ENCODE measurements at places on chromosomes 2 and 18.

DNA sequence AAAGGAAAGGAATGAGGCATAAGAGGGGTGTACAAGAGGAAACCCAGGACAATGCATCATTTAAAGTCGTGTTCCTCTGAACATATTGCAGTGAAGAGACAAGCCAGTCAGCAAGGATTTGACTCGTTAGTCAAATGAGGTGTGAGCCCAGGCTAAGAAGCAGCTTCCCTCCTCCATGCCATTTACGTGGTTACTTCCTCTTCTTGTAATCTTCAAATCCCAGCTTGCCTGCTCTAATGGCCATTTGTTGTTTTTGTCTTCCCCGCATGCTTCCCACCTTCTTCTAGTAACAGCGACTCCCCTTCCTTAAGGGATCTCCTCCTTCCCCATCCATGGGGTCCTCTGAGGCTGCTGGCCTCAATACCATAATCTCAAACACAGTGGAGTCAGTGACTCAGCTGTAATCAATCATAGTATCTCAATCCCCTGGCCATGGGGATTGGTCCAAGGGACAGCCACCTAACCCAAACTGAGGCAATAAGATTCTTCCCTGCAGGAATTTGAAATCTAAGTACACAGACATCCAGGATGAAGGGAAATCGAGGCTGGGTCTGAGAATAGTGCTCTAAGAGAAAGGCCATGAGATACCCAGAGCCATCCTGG lies 37.6 kb downstream of the SLC14A1 start:
- DNase-seq: no peak

GRCh38 chr18:12271376-12272235 lies 17.4 kb downstream of the CIDEA start:
- peak; percentile 43 for DNase-seq

DNA sequence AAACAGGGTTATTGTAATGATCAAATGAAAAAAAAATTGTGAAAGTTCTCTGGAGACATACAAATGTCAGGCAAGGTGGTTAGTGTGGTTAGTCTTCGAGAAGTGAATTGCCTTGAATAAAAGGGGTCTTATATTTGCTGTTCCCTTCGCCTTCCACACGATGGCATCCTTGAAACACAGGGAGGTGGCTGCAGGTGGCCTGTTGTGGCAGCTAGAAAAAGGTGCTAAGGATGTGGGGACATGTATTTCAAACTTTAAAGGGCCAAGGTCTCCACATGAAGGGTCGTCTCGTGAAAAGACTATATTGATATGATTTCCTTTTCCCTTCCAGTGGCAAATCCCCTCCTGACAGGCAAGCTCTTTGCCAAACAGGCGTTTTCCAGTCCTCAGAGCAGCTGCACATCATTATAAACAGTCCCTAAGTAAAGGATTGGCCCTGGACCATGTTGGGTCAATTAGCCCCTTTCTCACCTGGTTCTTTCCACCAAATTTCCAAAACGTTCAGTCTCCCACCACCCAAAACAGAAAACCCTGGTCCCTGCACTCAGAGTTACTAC lies 68.5 kb downstream of the COPS8 start:
- peak; percentile 42 for DNase-seq

DNA sequence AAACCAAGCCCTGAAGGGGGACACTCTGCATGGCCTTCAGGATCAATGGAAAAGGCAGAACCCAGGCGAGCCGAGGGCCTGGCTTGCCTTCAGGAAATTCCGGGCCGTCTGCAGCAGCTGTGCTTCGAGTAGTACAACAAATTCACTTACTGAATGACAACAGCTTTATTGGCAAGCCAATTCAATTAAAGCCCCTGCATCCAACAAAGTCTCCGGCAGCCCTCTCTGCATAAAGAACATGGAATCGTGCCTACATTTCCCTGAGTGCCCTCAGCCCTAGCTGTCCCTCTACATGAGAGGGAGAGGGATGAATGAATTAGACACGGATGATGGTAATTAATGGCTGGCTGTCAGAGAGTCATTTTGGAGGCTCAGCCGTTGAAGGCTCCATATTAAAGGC lies 189.0 kb downstream of the BCL11A start:
- no peak for DNase-seq

GRCh38 chr18:6777509-6777908 lies 48.0 kb downstream of the ARHGAP28 start:
- DNase-seq: no peak

- no peak for DNase-seq
Observed at GRCh38 chr2:109311771-109312170, 182.8 kb downstream of the SH3RF3 start.

- no peak for DNase-seq
Observed at GRCh38 chr18:22822841-22823508, 110.2 kb upstream of the RBBP8 start.

DNA sequence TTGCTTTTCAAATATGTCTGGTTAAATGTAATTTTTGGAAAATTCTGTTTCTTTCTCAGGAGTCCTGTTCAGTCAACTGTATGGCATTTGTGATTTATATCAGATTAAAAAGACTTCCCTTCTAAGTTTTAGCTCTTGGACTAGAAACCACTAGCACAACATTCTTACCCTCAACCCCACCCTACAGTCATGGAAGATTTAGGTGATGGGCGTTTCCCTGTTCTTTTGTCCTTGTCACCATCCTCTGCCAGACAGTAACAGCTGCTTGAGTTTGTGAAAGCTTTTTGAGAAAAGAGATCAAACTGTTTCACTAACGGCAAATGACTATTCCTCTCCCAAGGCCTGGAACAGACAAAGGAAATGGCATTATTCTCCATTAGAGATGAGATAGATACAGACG lies 31.8 kb downstream of the SERPINB5 start:
- DNase-seq: no peak

GRCh38 chr2:19866771-19867170 lies 35.0 kb downstream of the TTC32 start:
- DNase-seq: no peak

DNA sequence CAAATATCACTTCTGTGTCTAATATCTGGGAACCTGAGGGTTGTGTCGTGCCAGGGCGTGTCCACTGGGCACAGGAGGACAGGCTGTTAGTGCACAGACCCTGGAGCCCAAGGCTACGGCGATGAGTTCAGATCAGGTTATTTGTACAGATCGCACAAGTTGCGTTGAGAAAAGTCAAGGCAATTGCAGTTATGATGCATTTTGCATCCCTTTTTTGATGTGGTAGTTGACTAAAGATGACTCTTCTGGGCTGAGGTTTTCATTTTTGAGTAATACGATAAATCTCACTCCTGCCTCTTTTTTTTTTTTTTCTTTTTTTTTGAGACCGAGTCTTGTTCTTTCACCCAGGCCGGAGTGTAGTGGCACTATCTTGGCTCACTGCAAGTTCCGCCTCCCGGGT lies 7.2 kb downstream of the RBFA start:
- no peak for DNase-seq

DNA sequence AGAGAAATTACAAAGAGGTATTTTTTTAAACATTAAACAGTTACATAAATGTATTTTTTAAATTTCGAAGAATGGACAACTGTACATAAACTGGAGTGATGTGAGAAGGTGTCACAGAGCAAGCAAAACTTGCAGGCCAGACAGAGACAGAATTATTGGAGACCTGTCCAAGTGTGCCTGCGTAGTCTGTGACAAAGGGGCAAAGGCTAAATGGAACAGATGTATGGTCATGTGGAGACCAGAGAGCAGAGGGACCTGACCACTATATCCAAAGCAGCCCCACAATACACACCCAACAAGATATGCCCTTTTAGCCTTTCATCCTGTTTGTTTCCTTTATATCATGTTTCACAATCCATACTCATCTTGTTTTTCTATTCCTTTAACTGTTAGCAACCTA lies 225.3 kb upstream of the VWC2L start:
- no peak for DNase-seq

DNA sequence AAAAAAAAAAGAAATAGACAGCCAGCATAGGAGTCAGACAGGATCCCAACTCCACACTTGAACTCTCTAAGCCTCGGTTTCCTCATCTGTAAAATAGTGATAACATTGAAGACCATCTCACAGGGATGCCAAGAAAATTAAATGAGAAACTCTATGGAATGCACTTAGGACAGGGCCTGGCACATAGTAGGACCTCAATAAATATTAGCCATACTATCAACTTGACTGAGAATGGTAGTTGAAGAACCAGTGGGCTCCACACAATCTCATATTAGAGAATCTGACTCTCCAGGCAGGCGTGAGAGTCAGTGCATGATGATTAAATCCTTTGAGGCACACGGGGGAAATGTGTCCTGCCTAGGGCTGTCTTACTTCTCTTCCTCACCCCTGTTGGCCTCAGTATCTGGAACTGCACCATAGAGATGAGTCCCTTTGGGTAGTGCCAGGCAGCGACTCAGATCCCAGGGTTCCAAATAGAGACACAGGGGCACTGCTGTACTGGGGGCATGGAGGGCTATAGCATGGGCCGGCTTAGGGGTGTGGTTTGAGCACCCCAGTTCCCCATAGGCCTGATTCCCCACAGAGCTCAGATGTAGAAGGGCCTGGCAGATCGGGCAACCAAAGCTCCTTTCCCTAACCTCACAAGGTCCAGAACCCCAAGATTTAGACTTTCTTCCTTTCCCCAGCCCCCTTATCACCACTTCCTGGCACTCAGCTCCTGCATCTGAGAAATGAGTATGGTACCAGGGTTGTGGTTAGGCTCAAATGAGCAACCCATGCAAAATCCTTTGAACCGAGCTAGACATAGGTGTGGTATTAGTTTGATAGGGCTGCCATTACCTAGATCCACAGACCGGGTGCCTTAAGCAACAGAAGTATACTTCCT lies 51.3 kb upstream of the CAB39 start:
- peak; percentile 40 for DNase-seq

DNA sequence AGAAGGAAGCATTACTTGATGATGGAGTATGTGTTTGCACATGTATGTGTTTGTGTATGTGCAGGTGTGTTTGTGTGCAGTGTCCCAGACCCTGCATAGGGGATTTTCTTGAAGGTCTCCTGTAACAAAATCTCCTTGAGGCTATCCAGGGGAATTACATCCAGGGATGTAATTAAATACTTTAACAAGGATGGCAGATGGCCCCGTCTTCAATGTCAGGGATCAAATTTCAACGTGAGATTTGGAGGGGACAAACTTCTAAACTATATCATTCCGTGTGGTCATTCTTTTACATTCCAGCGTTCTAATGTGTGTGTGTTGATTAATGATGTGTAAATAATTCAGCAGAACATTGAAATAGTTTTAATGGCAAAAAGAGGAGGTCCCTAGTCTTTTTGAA lies 3.3 kb downstream of the UGT1A9 start:
- DNase-seq: no peak

- no peak for DNase-seq
Observed at GRCh38 chr2:3326871-3327270, 50.7 kb downstream of the EIPR1 start.

DNA sequence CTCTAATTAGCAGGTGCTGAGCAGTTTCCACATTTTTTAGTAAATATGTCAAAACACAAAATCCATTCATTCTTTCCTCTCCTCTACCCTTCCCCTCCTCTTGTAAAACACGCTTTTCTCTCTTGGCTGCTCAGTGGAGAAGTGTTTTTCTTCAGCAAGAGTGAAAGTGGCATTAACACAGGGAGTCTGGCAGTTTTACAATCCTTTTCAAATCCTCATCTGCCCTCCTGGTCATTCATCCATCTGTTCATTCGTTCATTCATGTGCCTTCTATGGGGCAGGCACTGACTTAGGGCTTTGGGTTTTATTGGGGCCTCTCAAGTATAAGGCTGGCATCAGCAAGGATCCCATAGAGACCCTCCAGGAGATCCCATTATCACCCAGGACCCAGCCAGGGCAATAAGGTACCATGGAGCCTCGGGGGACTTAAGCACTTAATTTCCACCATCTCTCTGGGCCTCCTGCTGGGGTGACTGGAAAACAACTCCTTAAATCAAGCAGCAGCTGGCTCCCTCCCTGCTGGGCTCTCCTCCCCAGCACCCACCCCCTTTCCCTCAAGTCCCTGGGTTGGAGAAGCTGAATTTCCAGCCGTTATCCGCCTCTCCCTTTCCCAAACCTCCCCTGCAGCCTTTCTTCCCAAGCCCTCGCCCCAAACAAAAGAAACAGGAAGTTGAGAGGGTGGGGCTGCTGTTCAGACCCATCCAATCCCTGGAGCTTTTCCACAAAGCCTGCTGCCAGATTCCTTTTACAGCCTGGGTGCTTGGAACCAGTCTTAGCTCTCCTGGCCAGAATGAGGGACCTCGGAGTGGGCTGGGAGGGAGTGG lies 32.6 kb downstream of the MARCHF4 start:
- DNase-seq: no peak

DNA sequence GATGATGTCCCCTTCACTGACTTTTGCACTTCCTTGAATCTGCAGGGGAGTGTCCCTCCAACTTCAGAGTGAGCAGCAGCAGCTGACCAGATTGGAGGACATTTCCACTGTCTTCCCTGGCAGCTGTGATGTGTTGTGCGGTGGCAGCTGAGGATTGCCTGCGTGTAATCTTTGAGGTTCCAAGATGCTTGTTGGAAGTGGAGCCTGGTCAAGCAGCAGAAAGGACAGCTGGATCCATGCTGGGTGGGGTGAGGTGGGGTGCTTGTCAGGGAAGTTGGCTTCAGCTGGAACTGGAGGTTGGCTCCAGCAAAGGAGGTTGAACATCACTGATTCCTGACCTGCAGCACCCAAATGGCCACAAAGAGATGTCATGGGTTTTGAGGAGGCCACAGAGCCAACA lies 64.8 kb downstream of the ST3GAL5 start:
- no peak for DNase-seq

GRCh38 chr2:43312755-43313641 lies 86.6 kb upstream of the ZFP36L2 start:
- DNase-seq: no peak

DNA sequence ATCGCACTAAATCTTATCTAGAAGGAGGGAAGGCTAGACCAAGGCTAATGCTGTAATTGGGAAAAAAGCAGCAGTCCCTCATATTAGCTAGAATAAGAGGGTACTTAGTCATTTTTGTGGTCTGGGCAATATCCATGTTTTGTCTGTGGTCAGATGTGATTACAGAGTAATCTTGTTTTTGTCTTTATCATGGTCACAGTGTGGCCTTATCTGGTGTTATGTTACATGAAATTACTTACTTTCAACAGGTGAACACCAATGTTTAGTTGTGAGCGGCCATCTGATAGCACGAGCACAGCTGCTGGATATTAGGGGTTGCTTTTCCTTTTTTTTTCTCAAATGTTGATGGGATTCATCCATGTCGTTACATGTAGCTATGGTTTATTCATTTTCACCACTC lies 23.7 kb upstream of the PLEKHM3 start:
- DNase-seq: no peak

GRCh38 chr18:63868546-63868945 lies 19.0 kb upstream of the SERPINB2 start:
- no peak for DNase-seq

- no peak for DNase-seq
Observed at GRCh38 chr2:136433261-136433660, 315.3 kb upstream of the CXCR4 start.
